ENCODE measurements at places on chromosomes 13 and 19.
A peak's percentile ranks its signal among the peaks of the same experiment; 100 is the strongest.

DNA sequence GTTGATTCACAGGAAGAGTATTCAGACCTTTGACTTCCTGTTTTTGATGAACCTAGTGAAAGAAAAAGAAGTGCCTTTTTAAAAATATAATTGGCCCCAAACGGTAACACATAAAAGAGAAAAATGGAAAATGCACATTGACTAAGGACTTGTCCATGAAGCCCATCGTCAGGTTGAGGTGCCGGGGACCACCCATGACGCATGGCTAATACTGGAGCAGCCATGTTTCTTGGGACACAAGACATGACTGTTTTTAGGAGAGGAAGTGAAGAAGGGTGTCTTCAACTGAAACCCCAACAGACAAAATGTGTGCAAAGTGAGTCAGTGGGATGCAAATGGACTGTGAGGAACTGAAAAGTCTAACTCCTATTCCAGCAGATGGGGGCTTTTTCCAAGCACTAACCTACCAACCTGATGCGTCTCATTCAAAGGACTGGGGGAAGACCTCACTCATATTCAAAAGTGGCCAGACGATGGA is 459.4 kb downstream of the FOXO1 start:
- DNase-seq: no peak

DNA sequence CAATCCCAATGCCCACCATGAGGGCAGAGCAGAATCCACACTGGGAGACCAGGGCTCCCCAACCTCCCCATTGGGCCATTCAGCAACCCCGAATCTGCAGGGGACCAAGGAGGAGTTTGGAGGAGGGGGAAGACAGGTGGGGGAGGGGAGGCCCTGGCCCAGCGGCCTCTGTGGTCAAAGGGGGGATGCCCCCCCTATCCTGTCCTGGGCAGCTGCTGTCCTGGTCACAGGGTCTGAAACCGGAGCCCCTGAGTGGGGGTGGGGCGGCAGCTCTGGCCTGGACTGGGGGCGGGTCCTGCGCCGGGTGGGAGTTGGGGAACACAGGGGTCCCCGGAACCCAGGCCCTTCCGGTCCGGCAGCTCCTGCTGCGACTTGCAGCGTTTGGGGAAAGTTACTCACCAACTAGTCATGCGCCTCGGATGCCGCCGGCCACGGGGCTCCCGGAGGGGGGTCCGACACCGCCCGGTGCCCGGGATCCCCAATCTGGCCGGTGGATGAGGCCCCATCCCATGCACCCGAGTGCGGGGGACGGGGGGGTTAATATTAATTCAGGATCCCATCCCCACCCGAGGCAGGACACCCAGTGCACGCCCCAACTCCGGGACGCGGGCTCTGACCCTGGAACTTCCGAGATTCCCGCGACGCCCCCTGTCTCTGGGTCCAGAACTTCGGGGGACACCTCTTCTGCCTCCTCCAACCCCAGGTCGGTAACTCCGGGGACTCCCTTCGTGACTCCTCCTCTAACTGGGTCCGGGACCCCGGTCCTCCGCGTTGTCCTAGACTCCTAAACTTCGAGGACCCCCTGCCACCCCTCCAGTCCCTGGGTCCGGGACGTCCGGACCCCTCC is 872 bp downstream of the HOMER3 start:
- peak; percentile 48 for DNase-seq

GRCh38 chr13:45700971-45701900 is 884 bp upstream of the CBY2 start:
- no peak for DNase-seq

DNA sequence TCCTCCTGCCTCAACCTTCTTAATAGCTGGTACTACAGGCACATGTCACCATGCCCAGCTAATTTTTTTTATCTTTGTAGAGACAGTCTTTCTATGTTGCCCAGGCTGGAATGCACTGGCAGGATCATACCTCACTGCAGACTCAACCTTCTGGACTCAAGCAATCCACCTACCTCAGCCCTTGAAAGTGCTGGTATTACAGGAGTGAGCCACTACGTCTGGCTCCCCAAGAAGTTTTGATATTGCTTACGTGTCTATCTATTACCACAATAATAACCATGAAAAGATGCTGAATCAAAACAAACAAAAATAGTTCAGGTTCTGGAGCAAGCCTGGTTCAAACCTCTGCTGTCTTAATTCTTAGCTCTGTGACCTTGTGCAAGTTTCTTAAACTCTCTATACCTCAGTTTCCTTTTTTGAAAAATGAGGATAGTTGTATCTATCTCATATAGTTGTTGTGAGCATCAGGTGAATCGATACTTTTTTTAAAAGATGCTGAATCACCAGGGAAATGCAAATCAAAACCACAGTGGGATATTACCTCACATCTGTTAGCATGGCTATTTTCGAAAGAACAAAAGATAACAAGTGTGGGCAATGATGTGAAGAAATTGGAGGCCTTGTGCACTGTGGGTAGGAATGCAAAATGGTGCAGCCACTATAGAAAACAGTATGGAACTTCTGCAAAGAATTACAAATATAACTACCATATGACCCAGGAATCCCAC is 19.0 kb upstream of the LEUTX start:
- DNase-seq: no peak

- no peak for DNase-seq
Measured at GRCh38 chr13:74866101-74866500, 615.9 kb downstream of the TBC1D4 start.

DNA sequence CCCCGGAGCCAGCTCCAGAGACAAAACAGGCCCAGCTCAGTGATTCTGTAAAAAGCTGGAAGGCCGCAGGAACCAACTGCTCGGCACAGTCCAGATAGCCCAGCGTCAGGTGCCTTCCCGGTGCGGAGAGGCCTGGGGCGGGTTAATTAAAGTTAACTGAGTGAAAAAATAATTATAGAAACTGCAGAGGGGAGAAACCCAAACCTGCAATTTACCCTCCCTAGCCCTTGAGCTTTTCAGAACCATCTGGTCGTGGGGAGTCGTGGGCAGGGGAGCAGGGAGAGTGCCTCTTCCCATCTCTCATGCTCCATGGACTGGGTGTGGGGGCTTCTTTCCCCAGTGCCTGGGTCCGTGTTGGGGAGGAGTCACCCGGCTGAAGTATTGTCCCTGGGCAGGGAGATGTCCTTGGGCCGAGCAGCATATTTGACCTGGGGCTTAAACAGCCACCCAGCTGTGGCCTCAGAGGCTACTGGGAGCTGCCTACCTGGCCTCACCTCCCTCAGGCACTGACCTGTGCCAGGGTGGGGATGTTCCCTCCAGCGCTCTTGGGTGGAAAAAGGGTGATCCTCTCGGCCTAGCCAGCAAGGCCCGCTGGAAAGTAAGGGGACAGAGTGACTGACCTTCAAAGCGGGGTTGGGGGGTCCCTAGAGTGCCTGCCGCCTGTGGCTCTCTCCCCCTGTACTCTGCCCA is 65.9 kb downstream of the CHST8 start:
- DNase-seq: no peak

DNA sequence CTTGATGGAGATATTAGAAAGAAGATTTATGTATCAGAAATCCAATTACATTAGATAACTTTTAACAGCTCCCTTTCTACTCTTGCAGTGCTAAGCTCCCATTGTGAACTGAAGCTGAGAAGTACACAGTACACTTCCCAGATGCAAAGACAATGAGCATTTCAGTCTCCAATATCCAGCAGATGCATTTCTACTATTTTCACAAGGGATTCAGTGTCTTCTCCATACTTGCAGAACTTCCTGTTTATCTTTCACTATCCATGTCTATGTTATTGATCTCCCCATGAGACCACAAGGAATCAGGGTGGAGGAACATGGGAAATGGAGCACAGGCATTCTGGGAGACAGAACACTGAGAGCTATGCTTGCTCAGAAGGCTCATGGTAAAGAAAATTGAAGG is 207.5 kb downstream of the ENOX1 start:
- no peak for DNase-seq

DNA sequence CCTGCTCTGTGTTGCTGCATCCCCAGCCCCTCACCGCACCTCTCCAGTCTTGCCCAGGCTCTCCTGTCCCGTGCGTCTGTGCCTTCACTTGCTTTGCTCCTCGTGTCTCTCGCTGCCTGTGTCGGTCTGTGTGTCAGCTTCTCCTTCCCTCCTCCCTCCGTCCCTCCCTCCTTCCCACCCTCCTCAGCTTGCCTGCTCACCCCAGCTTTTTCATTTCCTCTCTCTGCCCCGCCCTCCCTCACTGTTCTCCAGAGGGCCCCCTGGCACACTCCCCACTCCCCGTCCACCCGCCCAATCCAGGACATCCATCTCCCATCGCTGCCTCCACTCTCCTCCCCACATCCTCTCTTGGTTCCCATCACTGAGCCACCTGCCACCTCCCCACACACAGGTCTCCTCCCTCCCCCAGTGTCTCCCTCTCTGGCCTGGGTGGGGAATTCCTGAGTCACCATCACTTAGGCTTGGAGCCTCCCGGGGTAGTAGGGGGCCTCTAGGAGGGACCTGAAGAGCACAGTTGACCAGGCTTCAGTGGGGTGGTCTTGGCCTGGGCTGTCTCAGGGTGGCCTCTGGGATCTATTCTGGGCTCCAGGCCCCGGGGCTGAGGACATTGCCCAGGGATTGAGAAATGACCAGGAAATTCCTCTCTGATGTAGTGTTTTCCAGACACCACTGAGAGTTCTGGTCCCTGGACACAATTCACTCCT is at the start of gene PTGIR:
TSS of gene PTGIR (minus strand) at position 132 of the 704 bp plus-strand sequence. CDS start 864 bp downstream, outside the sequence.
- no peak for DNase-seq

DNA sequence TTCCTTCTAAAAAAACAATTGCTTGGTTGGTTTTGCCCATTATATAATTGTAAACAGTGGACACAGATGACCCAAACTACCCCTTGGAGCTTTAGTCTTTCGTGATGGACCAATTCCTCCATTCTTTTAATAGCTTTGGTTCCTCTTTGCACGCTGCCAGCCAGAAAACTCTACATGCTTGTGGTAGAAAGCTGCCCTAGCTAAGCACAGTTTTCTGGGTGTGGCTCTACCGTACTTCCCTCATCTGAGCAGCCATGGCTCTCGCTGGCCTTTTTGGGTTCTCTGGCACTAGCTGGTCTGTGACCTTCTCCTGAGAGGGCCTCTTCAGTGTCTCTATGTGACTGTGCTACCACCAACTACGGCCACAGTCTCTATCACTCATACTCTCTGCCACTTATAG is 29.9 kb upstream of the CEBPA start:
- no peak for DNase-seq

- DNase-seq: no peak
Measured at GRCh38 chr13:28409648-28410047, 85.3 kb downstream of the FLT1 start.

GRCh38 chr13:69410761-69411160 is 696.9 kb upstream of the ATXN8OS start:
- DNase-seq: no peak

DNA sequence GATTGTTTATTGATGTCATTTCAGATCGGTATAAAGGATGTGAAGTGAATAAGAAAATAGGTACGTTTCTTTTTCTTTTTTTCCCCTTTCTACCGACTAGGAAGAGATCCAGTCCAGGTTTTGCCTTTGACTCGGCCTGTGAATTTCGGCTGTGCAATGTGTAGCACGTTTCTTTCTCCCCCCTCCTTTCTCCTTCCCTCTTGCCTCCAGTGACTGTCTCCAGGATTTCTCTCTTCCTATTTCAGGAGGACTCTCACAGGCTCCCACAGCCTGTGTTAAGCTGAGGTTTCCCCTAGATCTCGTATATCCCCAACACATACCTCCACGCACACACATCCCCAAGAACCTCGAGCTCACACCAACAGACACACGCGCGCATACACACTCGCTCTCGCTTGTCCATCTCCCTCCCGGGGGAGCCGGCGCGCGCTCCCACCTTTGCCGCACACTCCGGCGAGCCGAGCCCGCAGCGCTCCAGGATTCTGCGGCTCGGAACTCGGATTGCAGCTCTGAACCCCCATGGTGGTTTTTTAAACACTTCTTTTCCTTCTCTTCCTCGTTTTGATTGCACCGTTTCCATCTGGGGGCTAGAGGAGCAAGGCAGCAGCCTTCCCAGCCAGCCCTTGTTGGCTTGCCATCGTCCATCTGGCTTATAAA is at the start of gene GPC6:
TSS of gene GPC6 (plus strand) at position 185 of the 657 bp plus-strand sequence.
- DNase-seq: no peak

- DNase-seq: peak; percentile 75
Measured at GRCh38 chr13:106533101-106533942, 2.1 kb downstream of the EFNB2 start.

DNA sequence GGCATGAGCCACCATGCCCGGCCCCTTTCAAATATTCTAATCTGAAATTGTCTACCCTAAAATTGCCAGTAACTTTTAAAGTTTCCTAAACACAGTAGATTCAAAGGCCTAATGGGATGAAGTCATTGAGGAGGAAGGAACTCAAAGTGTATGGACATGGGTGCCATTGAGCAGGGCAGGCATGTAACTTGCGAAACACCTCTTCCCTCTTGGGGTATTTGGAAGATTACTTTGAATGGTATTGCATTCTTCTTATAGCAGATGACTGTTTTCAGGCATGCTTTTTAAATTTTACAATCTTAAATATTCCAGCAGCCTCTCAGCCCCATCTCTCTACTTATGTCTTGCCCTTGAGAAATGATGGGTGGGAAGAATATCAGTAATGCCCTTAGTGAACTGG is 21.0 kb downstream of the TM9SF2 start:
- DNase-seq: no peak

GRCh38 chr13:111895896-111896821 is 170.8 kb upstream of the SOX1 start:
- DNase-seq: peak; percentile 24

GRCh38 chr19:772063-772462 is 21.2 kb downstream of the MISP start:
- DNase-seq: no peak

DNA sequence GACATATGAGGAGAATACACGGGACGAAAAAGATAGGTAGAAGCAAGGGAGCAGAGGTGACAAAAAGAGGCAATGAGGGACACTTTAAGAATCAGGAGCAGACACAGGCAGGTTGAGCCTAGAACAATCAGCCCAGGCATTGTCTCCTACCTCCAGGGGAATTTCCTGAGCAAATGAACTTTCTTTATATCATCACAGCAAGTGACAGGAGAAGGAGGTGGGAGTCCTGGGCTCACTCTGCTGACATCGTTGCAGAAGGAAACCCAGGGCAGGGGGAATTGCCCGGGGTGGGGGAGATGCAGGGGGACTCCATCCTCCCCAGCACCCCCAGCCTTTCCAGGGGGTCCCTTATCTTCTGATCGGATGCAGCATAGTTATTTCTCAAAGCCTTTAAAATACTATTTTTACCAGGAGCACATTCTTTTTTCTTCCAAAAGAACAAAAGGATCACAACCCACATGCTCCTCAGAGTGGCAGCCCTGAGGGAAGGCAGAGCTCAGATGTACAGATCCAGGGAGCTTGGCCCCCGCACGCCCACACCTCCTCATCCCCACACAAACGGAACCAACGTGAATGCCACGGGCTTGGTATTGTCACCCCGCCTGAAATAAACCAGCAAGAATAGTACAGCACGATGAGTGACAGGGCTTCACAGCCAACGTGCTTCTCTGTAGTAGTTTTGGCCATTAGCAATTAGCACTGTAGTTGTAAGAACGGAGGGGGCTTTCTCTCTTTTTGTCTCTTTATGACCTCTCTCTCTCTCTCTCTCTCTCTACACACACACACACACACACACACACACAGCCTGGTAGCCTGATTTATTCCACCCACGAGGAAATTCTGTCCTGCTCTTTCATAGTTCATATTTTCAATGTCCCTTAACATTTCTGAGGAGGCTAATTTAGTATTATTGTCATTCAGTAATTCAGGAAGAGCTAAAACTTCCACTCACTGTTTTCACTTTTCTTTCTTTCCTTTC is 169.5 kb upstream of the UBL3 start:
- no peak for DNase-seq

Data from dorsolateral prefrontal cortex (tissue), 122 donors.